ENCODE measurements at places on chromosomes 12 and 14. TPM values are rescaled to one million over a fixed set of nuclear protein-coding genes. Genes with fewer than 3 reads are reported as not detected.

DNA sequence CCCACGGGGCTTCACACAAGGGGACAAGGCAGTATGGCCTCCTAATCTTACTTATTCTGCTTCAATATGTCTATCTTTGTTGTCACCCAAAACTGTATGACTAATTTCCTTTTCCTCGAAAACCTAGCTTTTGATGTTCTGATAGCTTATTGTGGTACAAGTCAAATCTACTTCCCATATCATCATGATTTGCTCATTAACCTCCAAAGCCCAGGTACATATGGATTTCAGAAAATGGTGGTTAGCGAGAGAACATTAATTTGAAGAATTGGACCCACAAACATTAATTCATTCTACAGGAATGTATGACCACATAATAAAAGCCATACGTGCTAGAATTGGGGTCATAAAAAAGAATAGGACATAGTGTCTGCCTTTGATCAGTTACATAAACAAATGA is 412.5 kb downstream of the CCDC91 start:
- H3K27ac ChIP-seq, result no peak overlapping the region
- no peak overlapping the region for H3K4me3 ChIP-seq
- peaks cover 2% of the 10 kb centered on the region for H3K27me3 ChIP-seq
- DNase-seq, result no peak
- H3K4me1 ChIP-seq, result no peaks in the 10 kb centered on the region

The ACACB gene
- 1.2 TPM for polyA plus RNA-seq

- H3K27me3 ChIP-seq, result no peaks in the 10 kb centered on the region
- no peak for DNase-seq
- no peaks in the 10 kb centered on the region for H3K4me1 ChIP-seq
- H3K27ac ChIP-seq, result no peak overlapping the region
- H3K36me3 ChIP-seq, result no peaks in the 10 kb centered on the region
- H3K4me3 ChIP-seq, result no peak overlapping the region
Measured at GRCh38 chr12:92192360-92192759, 46.7 kb upstream of the BTG1 start.

The CD27 gene
- polyA plus RNA-seq, result 25.4 TPM

The SERPINA12 gene
- not detected for polyA plus RNA-seq

The DHRS2 gene
- 0.58 TPM for polyA plus RNA-seq
